ENCODE measurements at places on chromosomes 6 and 20.

- no peak for DNase-seq
Observed at GRCh38 chr6:32382757-32383420, 11.2 kb upstream of the TSBP1 start.

- peak; percentile 11 for DNase-seq
Observed at GRCh38 chr20:25336561-25337422, 53.8 kb downstream of the ABHD12 start.

DNA sequence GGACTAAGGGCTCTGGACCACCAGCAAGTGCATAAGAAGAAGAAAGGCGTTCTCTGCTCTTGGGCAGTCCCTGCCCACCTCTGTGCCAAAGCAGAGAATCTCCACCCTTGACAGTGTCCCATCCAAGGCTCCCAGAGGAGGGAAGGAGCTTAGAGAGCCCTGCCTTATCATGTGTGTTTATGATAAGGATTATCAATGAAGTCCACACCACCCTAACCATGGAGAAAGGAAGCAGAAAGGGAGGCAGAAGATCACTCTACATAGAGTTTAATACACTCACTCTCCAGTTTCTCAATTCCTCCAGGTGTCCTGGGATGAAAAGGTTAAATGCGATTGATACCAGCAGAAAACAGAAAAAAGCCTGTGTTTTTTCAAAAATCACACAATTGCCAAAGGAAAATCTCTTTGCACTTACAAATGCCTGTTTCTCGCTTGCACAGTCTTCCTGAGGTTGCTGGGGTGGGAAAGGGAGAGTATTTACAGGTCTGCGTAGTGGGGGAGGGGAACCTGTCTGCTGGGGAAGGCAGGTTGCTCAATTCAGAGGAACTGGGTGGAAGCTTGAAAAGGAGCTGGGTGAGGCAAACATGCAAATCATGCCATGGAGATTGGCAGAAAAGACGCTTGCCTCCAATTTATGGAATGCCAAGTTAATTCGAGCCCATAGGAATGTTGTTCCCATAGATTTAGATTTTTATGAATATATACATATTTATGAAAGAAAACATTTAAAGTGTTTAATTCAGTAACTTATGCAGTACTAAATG lies 104.0 kb downstream of the EYA2 start:
- DNase-seq, result no peak

DNA sequence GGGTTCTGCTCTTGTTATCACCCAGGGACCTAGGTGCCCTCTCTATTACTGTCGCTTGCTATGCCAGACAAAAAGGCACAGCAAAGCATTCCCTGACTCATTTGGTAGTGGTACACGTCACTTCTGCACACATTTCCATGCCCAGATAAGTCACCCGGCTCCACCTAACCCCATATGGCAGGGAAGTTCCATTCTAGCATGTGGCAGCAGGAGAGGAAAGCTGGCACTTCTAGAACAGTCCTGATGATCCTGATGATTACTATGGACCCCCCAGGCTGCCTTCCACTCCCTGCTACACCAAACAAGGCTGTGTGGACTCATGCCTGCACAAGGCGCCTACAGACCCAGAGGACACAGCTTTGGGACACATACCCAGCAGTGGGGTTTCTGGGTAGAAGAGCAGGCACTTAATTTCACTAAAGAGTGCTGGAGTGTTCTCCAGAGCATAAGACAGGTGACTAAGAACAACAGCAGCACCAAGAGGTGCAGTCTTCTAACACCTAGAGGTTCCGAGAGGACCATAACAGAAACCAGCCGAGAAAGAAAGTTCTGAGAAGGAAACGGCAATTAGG lies 53.5 kb upstream of the NELFCD start:
- no peak for DNase-seq

DNA sequence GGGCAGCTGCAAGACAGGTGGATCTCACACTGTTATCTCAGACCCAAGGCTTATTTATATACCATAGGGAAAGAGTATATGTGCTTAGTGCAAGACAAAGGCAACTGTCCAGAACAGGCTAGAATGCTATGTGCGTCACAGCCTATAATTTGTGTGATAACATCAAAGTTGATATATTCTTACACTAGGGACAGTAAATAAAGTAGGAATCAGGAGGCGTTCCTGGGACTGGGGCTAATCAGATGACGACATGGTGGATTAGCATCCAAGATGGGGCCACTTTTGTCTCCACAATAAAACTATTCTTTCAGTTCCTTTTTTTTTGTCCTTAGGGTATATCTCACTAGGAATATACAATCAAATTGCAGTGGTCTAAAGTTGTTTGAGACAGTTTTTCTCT lies 54.9 kb upstream of the IER3 start:
- no peak for DNase-seq

DNA sequence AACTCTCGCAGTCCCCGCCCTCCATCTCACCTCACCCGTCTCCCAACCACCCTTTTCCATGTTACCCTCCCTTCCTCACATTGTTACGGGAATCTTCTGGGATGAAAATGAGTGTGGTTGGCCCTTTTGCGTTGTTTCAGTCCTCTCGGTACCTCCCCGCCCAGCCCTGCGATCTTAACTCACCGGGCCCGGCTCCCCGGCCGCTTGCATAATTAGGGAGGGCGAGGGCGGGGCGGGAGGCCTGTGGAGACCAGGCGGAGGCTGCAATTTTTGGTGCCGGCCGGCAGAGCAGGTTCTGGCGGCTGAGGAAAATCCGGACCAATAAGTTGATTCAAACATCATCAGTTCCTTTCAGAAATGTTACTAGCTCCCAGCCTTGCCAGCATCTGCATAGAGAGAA lies 25.2 kb downstream of the TFAP2B start:
- no peak for DNase-seq

GRCh38 chr20:63968928-63969760 lies 586 bp downstream of the ZNF512B start:
- DNase-seq, result no peak

- no peak for DNase-seq
Observed at GRCh38 chr6:143283887-143284645, 166.4 kb downstream of the ADAT2 start.

DNA sequence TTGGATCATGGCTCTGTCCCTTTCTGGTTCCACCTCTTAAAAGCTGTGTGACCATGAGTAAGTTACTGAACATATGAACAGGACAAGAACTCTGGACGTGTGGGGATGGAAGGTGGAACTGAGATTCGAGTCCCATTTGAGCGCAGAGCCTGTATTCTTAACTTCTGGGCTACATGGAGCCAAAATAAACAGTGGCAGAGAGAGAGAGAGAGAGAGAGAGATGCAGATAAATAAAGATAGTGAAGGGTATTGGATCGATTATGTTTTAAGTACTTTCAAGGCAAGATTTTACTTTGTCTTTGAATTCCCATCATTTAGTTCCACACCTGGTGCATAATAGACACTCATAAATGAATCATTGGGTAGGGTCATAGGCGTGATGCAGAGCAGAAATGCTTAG lies 39.7 kb downstream of the SLC35D3 start:
- no peak for DNase-seq

- no peak for DNase-seq
Observed at GRCh38 chr6:2523061-2523460, 227.7 kb downstream of the MYLK4 start.

- DNase-seq, result no peak
Observed at GRCh38 chr20:52924411-52925271, 47.5 kb upstream of the TSHZ2 start.

DNA sequence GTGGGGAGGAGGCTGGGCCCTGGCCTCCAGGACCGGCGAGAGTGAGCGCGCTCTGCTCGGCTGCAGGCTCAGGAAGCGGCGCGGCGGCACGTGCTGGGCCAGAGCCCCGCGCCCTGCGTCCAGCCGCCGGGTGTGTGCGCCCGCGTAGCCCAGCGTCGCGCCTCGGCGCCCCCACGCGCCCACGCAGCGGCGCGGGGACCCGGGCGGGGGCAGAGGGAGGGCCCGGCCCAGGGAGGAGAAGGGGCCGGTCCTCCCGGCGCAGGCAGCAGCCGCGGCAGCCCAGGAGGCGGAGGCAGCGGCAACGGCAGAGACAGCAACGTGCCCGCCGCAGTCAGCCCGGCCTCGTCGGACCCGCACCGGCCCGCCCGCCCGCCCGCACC lies at the start of gene EYA2:
Gene EYA2, plus strand, starts transcription at position 265 of the 380 bp plus-strand sequence. CDS start 95,168 bp downstream, outside the sequence.
- no peak for DNase-seq

DNA sequence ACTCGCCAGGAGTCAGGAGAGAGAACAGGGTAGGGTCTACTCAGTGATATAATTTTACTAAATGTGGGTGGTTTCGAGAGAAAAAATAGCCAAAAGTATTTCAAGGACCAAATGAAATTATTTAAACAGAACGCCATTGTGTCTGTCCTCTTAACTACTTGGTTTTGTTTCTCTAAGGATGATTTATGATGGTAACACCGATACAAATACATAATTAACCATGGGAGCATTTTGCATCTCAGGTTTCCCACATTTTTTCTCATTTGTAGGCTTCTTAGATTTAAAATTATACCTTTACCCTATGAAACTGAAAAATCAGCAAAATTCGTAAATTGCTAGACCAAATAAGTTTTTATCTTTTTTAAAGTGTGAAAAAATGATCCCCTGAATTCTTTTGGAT lies 188.2 kb downstream of the ZFP64 start:
- DNase-seq, result no peak

DNA sequence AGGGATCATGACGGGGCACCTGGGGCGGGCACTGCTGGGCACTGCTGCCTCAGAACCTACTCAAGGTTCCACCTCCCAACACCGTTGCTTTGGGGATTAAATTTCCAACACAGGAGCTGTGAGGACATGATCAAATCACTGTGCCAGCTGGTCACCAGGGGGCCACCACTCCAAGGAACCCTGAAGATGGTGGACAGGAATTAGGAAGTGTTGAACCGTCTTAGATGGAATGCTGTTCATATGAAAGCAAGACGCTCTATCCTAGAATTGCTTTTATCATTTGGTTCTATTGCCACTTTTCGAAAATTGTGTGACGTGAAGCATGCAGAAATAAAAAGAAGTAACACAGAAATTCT lies 140.3 kb downstream of the DLL1 start:
- DNase-seq, result no peak

DNA sequence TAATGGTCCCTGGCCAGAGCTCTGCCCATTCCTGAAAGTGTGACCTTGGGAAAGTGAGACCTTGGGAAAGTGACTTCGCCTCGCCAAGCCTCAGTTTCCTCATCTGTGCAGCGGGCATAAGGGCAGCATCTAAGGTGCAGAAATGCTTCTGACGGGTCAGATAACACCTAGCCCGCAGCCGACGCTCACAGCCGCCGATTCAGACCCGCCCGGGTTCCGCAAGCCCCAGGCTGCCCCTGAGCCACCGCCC lies 486 bp downstream of the FKBP1A start:
- DNase-seq, result no peak

DNA sequence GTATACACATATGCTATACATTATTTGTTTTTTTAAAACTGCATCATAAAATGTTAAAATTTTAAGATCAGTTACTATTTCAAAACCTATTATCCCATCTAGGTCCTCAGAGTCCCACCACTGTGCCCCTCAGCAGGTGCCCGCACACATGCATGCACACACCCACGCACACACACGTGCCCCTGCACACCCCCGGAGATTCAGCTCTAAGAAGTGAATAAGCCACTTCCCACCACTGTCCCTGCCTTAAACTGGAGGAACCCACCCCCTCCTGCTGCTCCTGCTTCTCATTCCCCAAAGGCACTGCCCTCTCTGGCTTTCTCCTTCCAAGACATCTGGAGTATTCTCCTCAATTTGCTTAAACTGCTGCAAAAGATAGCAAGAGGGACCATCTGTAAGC lies 5.4 kb upstream of the FAM210B start:
- no peak for DNase-seq

DNA sequence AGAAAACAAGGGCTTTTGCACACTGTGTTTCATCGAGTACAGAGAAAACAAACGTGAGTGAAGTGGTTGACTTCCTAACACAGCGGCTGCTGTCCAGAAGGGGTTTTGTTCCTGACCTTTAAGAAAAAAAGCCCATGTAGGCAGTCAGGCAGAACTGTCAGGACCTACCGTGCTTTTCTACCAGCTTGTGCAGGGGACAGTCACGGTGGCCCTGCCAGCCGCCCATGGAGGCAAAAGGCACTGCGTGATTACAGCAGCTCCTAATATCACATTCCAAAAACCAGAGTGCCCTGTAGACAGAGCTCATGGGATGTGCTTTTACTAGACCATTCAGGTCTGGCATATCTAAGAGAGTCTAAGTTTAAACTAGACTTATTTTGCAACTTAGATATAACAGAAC lies 12.2 kb downstream of the TNFAIP3 start:
- DNase-seq, result no peak
